Fibroblast of skin of left biceps (primary cell): ENCODE measurements at places on chromosomes 6 and 20.

GRCh38 chr6:87230801-87231200 lies 75.4 kb downstream of the ZNF292 start:
- DNase-seq, result no peak

DNA sequence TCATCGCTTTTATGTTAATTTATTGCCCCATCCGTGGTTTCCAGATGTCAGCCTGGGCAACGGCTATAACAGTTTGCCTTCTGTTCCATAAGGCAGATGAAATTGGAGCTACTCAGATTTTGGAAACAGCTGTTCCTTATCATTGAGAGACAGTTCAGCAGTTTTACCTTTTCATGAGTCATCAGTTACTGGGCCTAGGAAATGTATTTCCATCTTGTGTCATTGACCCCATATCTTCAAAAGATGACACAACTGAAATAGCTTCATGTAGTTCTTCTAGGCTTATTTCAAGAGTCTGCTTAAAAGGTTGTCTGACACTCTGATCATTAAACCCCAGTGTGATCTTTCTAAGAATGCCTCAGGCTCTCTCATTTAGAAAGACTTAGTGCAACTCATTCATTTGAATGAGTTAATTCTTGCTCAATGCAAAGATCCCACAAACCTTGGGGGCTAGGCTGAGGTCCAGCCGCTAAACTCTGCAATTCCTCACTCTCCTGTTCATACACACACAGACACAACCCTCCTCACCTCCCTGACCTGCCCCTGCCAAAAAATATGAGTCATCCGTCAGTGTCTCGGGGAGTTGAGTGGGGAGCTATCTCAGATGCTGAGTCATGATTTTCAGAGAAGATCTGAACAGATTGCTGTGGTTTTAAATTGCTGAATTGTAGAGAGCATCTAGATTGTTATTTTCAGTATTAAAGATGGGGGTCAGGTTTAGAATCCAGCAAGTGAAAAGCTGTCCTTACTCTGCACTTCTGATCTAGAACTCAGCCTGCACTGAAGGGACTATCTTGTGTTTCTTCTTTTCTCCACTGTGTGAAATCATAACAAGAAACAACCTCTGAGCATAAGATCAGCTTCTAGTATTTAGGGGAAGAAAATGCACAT lies 61.8 kb downstream of the RPP40 start:
- peak; percentile 97 for DNase-seq

GRCh38 chr20:33370291-33370690 lies 31.0 kb downstream of the CDK5RAP1 start:
- no peak for DNase-seq

- DNase-seq, result no peak
Measured at GRCh38 chr6:28295326-28295725, 14.0 kb downstream of the PGBD1 start.

GRCh38 chr20:62624325-62624690 lies 18.0 kb upstream of the SLCO4A1 start:
- no peak for DNase-seq

DNA sequence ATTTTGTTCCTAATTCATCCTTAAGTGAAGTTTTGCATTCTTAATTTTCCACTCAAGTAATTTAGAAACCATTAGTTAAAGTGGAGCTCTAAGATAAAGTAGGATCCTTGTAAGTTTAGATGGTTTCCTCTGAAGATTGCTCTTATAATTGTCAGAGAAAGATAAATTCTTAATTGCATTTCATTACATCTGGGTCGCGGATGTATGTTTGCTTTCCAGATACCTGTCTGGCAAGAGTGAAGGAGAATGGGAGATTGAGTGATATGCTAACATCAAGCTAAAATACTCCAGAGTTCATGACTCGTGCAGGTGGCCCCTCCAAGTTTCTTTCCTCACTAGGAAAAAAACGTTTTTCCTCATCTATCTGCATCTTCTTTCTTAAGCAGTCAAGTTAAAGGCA lies 361.8 kb downstream of the DOK5 start:
- no peak for DNase-seq

DNA sequence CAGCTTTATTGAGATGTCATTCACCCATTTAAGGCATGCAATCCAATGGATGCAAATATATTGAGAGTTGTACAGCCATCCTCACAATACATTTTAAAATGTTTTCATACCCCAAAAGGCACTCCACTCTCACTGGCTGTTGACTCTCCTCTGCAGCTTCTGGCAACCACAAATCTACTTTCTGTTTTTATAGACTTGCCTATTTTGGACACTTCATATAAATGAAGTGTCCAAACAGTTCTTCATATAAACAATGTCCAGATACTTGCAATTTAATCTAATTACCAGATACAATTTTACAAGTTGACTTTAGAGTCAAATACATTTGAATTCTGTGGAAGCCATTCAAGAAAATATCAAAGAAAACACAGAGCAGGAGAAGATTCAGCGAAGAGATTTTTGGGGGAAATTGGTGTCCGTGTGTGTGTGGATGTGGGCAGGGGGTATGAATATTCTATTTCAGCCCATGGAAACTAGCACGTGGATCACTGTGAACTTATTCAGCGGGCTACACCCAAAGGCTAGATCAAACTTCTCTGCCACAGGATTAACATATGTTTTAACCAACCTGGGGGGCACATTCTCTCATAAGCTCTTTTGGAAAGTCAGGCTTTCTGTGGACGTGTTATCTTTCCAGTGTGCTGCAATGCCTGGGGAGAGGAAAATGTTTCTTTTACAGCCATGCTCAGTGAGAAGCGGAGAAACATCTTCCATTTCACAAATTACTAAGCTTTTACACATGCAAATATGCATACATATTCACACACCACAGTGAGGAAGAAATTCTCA lies 73.9 kb downstream of the PLG start:
- no peak for DNase-seq

- DNase-seq, result no peak
Measured at GRCh38 chr20:38091441-38092216, 58.1 kb downstream of the RPRD1B start.

GRCh38 chr6:3791526-3792203 lies 40.2 kb upstream of the PXDC1 start:
- no peak for DNase-seq

DNA sequence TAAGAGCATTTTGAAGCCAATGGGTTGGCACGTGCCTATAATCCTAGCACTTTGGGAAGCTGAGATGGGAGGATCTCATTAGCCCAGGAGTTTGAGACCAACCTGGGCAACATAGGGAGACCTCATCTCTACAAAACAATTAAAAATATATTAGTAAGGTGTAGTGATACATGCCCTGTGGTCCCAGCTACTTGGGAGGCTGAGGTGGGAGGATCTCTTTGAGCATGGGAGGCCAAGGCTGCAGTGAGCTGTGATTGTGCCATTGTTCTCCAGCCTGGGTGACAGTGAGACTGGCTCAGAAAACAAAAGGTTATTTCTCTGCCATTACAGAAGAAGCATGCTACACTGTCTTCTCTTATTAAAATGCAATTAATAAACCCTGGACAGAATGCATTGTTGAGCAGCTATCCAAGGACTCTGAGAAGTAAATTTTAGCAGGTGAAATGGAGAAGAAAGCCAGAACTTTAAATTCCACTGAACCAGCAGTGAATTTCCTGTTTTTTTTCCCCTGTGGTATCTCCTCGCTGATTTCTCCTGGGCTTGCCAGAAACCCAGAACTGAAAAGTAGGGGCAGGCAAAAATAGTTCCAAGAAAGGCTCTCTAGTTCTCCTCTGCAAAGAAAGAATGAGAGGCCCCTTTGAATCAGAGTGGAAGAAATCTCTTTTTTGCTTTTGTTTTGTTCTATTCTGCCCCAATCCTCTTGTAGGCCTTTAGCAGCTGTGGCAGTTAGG lies 8.4 kb downstream of the AMD1 start:
- no peak for DNase-seq

DNA sequence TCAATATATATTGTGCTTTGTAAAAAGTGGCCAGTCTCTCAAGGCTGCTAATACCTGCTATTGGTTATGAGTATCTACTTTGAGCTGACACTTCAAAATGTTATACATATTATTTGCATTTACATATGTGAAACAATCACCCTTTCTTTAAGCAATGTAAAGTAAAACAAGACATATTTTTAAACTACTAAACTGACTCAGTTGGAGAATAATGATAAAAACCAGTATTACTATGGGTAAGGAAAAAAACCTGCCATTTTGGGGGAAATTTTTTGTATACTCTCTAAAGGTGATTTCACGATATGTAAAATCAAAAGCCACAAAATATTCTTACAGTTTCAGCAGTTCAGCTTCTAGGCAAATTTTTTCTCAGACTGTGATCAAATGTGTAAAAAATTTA lies 232.3 kb downstream of the PRL start:
- DNase-seq, result no peak

DNA sequence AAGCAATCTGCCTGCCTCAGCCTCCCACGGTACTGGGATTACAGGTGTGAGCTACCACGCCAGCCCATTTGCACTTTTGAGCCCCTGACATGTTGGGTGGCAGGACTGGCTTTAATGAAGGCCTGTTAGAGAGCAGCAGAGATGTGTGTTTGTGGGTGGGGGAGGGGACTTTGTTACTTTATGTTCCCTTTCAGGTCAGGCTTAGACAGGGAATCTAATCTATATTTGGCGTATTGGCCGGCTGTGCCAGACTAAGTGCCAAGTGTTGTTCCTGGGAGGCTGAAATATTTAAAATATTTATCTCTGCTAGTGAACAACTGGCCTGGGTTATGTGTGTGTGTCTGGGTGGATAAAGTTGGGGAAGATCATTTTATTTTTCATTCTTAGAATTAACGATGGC lies 6.1 kb downstream of the GMPR start:
- no peak for DNase-seq
